Caco-2 (cell line): ENCODE measurements at places on chromosomes 4 and X.

- H3K27ac ChIP-seq = no peak overlapping the region
- no peaks in the 10 kb centered on the region for H3K27me3 ChIP-seq
- DNase-seq = no peak
- H3K4me1 ChIP-seq = no peaks in the 10 kb centered on the region
- no peaks in the 10 kb centered on the region for H3K36me3 ChIP-seq
Observed at GRCh38 chrX:77396781-77397180, 50.4 kb upstream of the FGF16 start.

GRCh38 chrX:154091678-154092077 is 5.8 kb downstream of the MECP2 start:
- H3K27ac ChIP-seq = no peak overlapping the region
- H3K4me3 ChIP-seq = no peak overlapping the region
- no peaks in the 10 kb centered on the region for H3K27me3 ChIP-seq
- H3K4me1 ChIP-seq = peaks cover 11% of the 10 kb centered on the region; the same call in 1 of the 2 replicates

GRCh38 chrX:153731117-153731844 is 6.6 kb downstream of the ABCD1 start:
- H3K27ac ChIP-seq = no peak overlapping the region
- DNase-seq = no peak
- H3K4me3 ChIP-seq = no peak overlapping the region
- no peaks in the 10 kb centered on the region for H3K27me3 ChIP-seq
- no peaks in the 10 kb centered on the region for H3K36me3 ChIP-seq
- H3K4me1 ChIP-seq = peaks cover 4% of the 10 kb centered on the region; the same call in 1 of the 2 replicates

DNA sequence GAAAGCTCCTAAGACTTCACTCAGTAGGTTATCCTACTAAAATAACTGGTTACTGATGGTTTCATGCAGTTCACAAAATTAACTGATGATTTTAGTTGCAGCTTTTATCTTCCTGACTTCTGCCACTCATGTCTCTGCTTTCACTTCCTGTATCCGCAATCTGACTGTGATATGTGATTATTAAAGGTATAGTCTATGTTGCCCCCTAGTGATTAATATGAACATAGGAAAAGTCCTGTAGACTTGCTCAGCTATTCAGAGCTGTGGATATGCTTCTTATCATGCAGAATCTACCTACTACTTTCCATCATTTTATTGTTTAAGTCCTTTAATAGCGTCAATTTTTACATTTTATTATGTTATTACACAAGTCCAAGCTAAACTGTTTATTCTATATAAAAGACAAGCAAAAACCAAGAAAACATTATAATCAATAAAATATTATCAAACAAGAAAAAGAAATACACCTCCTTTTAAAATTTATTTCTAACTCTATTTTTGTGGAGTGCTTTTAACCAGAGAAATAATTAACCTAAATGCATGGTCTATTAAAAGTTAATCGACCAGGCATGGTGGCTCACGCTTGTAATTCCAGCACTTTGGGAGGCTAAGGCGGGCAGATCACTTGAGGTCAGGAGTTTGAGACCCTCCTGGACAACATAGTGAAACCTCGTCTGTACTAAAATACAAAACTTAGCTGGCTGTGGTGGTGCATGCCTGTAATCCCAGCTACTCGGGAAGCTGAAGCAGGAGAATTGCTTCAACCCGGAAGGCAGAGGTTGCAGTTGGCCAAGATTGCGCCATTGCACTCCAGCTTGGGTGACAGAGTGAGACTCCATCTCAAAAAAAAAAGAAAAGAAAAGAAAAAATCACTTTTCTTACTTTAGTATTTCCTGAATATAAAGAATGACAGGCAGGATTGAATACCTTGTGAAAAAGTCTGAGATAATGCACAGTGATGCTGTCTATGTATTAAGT is 40.4 kb upstream of the TLR2 start:
- H3K4me1 ChIP-seq = no peaks in the 10 kb centered on the region

DNA sequence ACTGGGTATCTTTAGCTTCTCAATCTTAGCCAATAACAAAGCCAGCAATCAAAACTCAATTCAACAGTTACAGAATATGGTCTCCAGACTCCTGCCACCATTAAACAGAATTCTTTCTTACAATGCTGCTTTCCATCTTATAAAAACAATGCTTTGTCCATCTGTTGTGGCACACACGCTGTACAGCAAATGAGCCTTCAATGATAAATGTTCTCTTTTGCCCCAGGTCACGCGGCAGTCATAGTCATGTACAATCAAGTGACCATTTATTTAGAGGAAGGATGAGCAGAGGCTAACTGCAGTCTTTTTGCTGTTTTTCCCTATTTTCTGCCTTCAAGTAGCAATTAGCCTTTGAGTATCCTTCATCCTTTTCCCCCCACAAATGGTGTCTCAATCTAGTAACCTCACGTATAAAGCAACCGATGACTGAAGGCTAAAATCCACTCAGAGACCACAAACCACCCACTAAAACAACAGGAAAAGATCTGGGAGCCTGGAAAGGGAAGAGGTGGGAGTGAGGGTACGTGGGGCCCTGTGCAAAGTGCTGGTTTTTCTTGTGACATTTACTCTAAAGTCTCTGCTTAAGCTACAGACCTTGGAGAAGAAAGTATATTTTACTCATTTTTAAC is 24.4 kb downstream of the TRIM2 start:
- no peaks in the 10 kb centered on the region for H3K36me3 ChIP-seq
- no peaks in the 10 kb centered on the region for H3K27me3 ChIP-seq
- no peak overlapping the region for H3K4me3 ChIP-seq
- peaks cover 8% of the 10 kb centered on the region for H3K4me1 ChIP-seq
- no peak for DNase-seq
